ENCODE measurements at places on chromosomes 6 and 20. TPM values are rescaled to one million over a fixed set of nuclear protein-coding genes. Genes with fewer than 3 reads are reported as not detected.
A peak's percentile ranks its signal among the peaks of the same experiment; 100 is the strongest.

GRCh38 chr20:6100246-6100645 is 22.6 kb downstream of the FERMT1 start:
- H3K27ac ChIP-seq, result no peak overlapping the region
- DNase-seq, result no peak
- no peaks in the 10 kb centered on the region for H3K4me1 ChIP-seq
- no peaks in the 10 kb centered on the region for H3K36me3 ChIP-seq
- H3K27me3 ChIP-seq, result no peaks in the 10 kb centered on the region
- no peak overlapping the region for H3K4me3 ChIP-seq

DNA sequence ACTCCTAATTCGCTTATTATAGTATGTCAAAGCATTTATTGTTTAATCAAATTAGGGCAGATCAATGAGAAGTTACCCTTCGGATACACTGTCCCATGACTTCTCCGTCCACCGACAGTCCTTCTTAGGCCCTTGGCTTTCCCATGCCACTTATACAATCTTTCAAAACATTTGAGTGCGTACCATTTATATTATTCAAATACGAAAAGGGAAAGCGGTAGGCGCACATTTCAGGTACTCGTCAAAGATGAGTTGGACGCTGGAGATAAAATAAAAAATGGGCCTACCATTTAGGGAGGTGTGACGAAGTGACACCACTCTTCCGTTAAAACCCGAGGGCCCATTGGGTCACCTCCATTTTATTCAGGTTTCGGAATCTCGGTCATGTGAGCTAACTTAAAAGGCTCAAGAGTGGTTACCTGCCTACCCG is 542 bp upstream of the AFG1L start:
- H3K27ac ChIP-seq, result no peak overlapping the region
- no peak for DNase-seq
- peak overlapping the region; percentile 64 for H3K4me3 ChIP-seq
- H3K27me3 ChIP-seq, result no peaks in the 10 kb centered on the region
- H3K4me1 ChIP-seq, result no peaks in the 10 kb centered on the region
- no peaks in the 10 kb centered on the region for H3K36me3 ChIP-seq

DNA sequence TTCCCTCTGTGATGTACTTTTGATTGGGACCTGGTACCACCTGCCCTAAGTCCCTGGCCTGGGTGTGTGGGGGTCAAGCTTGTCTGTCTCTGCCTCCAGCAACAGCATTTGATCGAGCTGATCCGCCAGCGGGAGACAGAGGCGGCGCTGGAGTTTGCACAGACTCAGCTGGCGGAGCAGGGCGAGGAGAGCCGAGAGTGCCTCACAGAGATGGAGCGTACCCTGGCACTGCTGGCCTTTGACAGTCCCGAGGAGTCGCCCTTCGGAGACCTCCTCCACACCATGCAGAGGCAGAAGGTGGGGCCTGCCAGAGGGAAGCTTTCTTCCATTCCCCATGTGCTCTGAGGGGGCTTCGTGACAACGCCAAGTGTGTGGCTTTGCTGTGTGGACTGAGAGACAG is 5.4 kb downstream of the GID8 start:
- H3K4me1 ChIP-seq, result peaks cover 5% of the 10 kb centered on the region
- H3K36me3 ChIP-seq, result peaks cover 13% of the 10 kb centered on the region
- no peaks in the 10 kb centered on the region for H3K27me3 ChIP-seq
- peak; percentile 45 for DNase-seq
- no peak overlapping the region for H3K27ac ChIP-seq

- H3K27ac ChIP-seq, result no peak overlapping the region
- H3K4me1 ChIP-seq, result no peaks in the 10 kb centered on the region
- no peaks in the 10 kb centered on the region for H3K36me3 ChIP-seq
- no peak overlapping the region for H3K4me3 ChIP-seq
- no peaks in the 10 kb centered on the region for H3K27me3 ChIP-seq
These were observed 38.7 kb upstream of the SLC22A2 start for GRCh38 chr6:160297310-160297709.

Gene SIM1
- not detected for total RNA-seq

DNA sequence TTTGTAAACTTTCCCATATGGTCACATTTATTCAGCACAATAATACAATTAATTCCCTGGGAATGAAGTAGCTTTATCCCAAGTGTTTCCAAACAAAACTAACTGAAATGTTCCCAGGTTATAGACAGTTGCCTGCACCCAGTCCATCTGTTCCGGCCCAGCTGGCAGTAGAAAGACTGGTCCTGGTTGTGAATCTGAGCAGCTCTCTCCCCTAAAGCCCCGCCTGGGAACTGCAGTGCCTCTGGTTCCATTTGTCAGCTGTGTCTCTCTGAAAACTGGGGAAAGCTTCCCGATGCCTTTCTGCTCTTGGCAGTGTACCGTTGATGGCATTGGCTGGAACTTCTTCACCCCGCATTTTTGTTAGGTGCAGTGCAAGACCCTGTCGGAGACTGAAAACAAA is 8.7 kb downstream of the MTHFD1L start:
- no peak for DNase-seq
- no peaks in the 10 kb centered on the region for H3K27me3 ChIP-seq
- peak overlapping the region; percentile 5 for H3K27ac ChIP-seq
- peaks cover 3% of the 10 kb centered on the region for H3K4me1 ChIP-seq
- no peak overlapping the region for H3K4me3 ChIP-seq
- H3K36me3 ChIP-seq, result no peaks in the 10 kb centered on the region
